GM12864 (cell line): ENCODE measurements at places on chromosomes 13 and 19.
A peak's percentile ranks its signal among the peaks of the same experiment; 100 is the strongest.

DNA sequence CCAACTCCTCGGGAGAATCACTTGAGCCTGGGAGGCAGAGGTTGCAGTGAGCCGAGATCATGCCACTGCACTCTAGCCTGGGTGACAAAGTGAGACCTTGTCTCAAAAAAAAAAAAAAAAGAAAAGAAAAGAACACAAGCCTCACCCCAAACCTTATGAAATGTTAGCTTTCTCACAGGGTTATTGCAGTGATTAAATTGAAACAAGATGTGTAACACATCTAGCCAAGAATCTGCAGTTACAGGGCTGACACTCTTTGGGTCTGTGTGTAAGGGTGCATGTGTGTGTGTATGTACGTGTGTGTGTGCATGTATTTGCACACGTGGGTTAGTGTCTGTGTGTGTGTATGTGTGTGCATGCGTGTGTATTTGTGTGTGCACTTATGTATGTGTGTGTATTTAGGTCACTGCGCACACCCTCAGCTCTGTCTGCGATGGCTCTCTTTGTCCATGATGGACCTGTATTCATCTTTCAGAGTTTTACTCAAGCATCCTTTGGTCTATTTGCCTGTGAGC, 336.3 kb downstream of the UQCRFS1 start:
- no peak for DNase-seq

DNA sequence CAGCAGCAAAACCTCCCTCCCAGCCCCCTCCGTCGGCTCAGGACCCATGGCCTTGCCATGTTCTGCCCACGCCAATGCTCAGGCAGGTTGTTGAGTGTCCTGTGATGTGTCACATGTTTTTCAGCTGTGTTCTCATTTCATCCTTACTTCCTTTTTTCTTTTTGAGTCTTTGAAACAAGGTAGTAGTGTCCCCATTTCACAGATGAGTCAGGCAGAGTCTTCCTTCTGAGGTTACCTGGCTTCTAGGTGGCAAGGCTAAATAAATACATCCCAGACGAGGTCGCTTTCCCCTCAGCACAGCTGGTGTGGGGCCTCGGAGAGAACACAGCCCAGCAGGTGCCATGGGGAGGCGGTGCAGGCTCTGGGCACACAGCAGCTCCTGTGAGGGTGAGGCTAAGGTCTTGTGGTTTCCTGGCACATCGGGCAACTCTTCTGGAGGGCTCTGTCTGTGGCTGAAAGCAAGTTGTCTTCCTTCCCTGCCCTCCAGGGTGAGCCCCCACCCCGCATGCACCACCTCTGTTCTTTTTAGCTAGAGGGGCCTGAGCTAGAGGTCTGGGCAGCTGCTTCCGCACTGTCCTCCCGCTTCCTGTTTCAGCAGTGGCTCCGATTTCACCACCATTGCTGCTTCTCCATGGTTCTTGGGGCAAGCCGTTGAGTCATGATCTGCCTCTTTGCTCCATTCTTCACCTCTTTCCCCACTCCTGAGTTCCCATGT, 15.1 kb downstream of the PRAM1 start:
- no peak for DNase-seq

- DNase-seq = no peak
Observed at GRCh38 chr13:42893214-42893671, 98.8 kb downstream of the EPSTI1 start.

DNA sequence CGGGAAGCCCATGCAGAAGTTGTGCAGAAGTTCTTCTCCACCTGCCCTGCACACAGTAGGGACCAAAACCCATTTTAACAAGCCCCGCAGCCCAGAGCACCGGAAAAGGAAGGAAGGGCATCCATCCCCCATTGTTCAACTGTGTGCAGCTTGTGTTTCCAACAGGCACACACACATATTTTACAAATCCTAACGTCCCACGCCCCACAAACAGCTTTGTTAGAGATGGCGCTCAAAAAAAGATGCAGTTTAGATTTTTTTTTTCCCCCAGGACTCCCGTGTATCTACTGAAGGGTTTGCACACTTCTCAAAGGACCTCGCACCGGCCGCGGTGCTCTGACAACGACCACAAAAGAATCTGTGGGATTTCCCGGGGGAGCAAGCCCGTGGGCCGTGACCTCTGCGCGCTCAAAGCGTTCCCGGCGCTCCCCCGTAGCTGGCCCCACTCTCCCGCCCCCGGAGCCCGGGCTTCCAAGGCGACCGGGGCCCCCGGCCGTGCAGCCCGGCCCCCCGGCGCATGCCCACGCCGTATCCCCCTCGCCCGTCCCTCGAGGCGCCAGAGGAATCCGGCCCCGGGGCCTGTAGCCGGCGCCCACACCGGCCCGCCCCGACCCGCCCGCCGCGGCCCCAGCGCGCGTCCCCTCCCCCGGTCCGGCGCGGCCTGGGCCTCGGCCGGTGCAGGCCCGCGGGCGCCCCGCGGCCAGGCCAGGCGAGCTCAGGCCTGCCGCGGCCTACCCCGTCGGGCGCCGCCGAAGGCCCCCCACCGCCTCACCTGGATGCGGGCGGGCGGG, 523 bp downstream of the ELAVL1 start:
- no peak for DNase-seq

DNA sequence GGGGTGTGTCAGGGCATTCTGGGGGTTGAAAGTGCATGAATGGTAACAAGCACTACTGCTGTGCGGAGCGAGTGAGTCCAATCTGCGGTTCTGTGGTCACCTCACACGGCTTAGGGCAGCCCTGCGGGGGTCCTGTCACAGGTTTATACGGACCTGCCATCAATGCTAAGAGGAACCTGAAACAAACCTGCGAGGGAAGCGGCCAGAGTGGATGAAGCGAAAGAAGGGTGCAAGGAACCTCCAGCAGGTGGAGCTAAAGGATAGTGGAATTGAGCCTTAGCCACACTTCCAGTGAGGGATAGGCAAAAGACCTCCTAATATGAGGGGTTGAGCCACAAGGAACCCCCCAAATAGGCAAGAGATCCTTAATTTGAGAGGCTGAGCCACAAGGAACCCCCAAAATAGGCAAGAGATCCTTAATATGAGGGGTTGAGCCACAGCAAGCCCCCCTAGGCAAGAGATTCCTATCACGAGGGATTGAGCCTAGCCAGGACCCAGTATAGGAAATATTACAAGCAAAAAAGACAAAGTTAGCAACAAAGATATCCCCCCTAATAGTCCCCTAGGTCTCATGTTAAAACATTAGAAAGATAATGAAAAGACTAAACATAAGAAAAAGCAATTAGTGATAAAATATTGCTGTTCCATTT, 6.3 kb upstream of the ZNF69 start:
- DNase-seq = peak; percentile 19

DNA sequence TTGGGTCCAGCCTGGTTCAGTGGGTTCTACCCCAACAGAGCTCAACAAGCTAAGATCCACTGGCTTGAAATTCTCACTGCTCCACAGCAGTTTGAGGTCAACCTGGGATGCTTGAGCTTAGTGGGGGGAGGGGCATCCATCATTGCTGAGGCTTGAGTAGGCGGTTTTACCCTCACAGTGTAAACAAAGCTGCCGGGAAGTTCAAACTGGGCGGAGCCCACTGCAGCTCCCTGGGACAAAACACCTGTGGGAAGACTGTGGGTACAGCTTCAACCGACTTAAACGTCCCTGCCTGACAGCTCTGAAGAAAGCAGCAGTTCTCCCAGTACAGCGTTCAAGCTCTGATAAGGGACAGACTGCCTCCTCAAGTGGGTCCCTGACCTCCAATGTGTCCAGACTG, 1161.9 kb downstream of the UQCRFS1 start:
- no peak for DNase-seq

DNA sequence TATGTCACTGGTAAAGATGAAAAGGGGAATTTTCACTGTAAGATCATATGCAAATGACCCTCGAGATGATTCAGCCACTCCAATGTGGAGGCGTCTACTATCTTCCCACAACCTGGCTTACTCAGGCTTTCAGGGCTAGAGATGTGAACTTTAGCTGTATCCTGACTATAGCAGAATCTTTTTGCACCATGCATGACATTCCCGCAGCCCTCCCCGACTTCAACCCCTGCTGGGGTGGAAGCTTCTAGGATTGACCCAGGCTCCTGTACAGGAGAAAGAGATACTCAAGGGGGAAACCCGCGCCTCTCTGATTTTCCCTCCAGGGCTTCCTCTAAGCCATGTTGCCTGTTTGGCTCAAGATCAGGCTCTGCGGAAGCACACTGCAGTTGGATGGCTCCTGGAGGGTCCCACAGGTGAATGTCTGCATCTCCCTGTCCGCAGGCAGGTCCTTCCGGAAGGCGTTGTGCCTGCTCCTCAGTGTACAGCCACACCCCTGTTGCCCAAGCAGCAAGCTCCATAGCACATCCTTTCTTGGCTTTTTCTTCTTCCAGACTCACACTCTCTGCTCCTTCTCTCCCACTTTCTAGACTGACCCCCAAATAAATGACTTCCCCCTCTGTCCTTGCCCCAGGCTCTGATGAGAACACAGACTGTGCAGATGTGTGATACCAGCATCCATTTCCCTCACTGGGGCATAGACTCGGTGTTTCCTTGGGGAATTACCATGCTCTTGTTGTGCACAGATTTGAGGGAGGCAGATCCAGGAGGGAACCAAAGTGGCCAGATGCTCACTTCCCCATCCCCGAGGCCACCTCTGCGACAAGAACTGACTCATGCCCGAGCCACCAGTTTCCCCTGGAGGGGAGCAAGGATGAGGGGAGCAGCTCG, 29.1 kb upstream of the POP4 start:
- DNase-seq = no peak

- DNase-seq = no peak
Observed at GRCh38 chr19:24159707-24160106, 72.7 kb downstream of the ZNF254 start.
